NCI-H2081 (cell line): ENCODE measurements at places on chromosomes 3 and 15.
A peak's percentile ranks its signal among the peaks of the same experiment; 100 is the strongest.

DNA sequence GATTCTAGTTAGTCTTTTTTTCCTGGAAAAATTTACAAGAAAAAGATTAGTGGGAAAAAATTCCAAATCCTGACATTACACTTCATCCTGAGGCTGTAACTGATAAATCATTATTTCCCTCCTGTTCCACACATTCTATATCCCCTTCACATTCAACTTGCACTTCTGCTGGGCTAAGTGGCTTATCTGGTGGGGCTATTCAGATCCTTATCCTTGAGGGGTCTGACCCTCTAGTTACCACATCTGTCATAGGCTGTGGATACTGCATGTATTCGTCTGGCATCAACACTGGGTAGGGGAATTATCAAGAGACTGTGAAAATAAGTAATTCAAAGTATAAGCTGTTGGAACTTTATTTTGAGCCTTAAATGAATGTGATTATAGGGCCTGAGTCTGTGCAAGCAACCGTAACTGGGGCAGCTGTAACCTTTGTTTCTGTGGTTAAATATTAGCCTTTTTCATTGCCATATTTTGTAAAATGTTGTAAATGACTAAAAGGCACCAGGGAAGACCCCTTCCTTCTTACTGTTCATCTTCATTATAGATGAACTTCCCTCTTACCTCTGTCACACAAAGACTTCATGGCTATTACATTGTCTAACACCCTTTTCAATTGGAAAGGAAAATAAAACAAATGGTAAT is 28.0 kb upstream of the TEX9 start:
- DNase-seq = no peak

DNA sequence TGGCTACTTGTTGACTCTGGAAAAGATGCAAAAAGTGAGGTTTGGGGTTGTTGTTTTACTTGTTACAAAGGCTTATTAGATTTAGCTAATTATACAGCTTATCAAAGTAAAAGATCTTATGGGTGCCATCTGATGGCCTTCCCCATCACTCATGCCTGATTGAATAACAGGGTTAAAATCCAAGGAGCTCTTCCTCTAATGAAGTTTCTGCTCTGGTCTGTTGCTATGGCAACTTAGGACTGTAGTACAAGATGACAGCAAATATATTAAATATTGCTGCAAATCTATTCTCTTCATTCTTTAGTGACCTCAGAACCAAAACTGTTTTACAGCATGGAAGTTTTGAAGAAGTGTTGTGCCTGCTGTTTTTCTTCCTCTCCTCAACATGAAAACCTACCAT is 45.6 kb upstream of the SRGAP3 start:
- no peak for DNase-seq

DNA sequence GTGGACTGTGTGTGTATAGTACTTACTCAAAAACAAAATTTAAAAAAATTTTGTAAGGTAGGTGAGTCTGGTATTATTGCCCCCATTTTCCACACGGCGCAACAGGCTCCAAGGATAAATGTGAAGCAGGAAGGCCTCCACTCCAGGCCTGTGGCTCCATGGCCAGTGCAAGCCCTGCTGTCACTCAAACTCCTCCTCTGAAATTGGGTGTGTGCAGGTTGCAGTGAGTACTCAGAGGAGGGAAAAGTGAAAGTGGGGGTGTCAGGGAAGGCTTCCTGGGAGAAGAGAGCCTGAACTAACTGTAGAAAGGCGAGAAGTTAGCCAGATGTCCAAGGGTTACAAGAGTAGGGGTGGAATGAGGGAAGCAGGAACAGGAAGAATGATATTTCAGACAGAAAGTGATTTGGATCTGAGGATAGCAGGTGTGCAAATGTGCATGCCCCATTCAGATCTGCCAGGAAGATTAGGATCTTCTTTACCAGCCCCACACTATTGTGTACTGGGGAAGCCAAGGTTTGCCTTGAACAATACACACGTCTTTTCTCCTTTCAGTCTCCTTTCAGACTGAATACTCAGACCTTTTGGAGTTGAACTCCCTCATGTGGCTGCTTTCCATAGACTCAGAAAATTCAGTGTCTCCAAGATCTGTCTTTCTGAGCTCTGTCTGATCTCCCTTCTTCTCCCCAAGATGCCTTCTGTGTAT is 48.7 kb upstream of the RYK start:
- DNase-seq = peak; percentile 24

DNA sequence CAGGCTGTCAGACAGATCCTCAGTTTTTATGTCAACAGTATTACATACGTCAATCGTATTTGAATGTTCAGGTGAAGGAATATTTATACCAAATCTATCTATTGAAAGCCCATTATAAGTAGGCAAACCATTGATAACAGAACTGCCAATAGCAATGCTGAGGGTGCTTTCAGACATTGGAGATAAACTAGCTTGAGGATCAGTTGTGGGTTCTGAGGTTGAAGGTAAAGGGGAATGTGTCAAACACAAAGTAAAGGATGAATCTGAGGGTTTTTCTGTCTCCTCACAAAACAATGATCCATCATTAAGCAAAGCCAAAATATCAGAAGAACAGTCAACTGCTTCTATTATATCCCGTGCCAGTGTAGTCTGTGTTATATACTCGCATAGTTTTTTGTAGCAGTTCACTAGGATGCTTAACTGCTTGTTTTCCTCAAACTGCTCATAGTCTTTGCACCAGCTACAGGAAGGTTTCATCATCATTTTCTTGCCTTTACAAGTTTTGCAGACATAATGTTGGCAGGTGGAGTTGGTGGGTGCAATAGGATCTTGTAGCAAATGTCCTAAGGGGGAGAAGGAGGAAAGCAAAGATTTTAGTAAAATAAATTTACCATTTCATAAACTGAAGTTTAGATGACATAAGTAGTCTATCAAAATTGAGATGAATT is 43.8 kb downstream of the MSL2 start:
- DNase-seq = no peak

DNA sequence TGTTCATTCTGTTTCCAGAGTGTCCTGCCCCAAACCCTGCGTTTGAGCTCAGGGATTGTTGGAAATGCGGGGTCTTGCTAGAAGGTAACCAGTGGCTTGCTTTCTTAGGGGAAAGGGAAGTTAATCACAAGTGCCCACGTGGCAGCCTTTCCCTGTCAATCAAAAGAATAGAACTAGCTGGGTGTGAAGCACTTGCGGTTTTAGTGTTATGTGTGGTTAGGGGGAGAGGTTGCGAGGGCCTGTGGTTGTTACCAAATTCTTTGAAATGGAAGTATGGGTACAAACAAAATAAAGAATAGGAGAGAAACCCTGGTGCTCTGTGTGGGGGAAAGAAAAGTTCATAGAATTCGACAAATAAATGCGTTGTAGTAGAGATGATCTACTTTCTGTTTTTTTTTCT is 67.6 kb downstream of the FNDC3B start:
- no peak for DNase-seq

DNA sequence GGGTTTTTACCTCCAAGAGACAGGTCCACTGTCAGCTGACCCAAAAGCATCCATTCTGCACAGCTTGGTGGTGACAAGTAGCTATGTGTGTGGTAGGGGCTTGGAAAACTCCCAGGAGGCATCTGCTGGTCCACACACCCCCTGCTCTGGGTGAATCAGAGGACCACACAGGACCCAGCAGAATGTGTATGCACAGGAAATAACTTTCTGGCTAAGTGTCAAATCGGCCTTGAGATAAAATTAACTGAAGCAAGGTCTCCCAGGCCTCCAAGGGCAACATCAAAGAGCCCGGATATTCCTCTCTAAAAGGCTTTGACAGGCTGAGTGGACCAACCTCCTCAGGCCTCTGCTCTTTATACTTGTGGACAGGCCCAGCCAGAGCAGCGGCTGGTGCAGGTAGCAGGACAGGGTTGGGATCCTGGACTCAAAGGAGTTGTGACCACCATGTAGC is 66.5 kb downstream of the CTNNB1 start:
- no peak for DNase-seq

DNA sequence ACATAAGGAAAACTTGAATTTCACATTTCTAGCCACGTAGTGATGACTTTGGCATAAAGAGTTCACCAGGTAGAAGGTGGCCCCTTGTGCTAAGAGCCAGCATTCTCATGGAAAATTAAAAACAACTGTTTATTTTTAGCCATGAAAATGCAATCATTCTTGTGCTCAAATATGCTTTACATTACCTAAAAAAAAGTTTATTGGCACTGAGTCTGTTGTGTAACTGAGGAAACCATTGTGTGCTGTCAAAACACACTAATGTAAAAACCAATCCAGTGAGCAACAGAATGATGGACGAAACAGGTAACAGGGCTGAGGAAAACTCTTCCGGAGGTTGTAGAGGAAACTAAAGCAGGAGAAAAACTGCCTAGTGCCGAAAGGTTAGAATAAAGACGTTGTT is 287.0 kb upstream of the TMC3 start:
- DNase-seq = no peak

DNA sequence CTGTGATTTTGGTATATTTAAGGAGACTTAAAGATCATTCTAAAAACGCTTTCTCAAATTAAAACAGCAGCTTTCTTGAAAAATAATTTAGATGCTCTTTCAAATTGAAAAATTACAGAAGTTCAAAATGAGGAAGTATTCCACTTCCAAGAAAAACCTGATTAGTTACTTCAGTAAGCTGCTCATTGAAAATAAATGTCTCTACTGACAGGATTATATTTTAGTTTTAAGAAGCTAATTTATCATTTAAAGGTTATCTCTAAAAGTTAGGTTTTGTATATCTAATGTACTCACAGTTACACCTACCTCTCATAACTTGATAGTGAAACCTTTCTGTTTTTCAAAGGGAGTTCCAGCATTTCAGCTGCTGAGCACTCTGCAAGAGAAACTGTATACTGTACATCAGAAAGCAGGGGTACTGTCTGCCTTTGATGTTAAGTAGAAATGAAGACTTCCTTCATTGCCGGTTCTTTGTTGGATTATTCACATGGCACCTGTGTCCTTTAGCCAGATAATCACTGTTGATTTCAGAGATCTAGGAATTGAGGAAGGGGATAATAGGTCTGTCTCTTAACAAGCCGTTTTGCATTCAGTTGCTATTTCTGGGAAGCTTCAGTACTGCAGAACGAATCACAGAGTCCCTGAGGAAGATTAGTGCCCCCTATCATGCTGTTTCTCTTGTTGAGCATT is 161.6 kb downstream of the TCF12 start:
- peak; percentile 12 for DNase-seq

DNA sequence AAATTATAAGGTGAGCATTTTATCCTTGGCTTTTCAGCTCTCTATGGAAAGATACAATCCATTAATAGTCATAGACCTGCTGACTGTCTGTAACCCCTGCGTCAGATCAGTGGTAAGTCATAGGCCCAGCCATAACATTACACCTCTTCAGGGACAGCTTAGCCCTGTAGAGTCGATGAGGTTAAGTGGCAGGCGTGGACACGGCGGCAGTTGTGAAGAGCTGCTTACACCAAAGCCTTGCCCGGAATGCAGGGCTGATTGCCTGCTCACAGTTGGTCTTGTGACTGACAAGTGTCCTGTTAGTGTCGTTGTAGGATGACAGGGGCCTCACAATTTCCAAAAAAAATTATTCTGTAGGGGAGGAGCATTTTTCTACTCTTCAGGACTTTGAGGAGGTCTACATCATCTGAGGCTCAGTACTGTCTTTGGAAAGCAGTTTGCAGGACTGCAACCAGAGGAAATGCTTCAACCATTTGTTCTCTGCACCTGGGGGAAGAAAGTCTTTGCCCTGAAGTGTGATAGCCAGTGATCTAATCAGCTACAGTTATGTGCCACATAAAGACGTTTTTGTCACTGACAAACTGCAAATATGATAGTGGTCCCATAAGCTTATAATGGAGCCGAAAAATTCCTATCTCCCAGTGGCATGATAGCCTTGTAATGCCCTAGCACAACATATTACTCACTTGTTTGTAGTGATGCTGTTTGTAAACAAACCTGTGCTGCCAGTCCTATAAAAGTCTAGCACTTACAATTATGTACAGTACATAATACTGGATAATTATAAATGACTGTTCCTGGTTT is 14.9 kb upstream of the SELENOT start:
- no peak for DNase-seq

DNA sequence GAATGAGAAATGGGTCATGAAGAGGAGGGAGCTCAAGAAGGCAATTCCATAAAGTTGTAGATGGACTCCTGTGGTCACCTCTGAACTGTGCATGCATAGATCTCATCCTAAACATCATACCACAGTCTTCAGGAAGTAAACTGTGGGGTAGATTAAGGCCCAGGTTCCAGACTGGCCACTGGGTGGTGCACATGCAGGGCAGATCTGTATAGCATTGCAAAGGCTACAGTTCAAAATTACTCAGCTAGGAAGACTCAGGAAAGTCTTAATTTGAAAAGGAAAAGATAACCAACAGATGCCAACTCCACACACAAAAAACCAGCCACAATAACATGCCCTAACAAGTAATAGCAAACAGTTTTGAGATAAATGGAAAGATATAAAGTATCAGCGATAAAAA is 20.3 kb downstream of the KY start:
- no peak for DNase-seq

DNA sequence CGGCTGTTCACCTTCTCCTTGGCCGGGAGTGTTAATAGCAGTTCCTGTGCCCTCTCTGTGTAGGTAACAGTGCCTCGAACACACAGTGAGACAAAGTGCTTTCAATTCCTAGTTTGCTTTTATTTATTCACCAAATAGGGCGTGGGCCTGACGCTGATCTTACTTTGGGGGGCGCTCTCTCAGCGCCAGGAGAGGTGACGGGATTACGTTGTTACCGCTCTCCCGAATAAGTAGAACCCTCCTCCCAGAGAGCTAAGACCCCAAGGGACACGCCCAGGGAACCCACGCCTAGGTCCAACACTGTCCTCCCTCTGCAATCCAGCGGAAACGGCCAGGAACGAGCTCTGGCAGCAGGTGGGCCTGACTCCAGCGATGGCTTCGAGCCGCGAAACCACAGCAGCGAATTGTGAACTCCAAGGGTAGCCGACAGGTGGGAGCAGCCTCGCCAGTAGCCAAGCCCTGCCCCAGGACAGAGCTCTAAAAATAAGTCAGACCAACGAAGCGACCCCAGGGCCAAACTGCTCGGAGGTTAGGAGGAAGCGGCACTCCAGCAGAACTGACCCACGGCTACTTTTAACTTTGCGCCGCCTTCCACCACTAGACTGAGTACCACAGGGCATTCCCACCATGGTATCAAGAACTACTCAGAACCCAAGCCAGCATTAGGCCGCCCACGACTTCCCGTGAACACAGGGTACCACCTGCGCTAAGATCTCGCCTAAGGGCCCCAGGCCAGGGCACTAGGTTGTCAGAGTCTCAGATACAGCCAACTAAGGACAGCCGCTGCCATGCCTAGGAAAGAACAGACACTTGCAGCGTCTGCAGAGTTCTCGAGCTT is 1.6 kb upstream of the SIN3A start:
- DNase-seq = peak; percentile 69

GRCh38 chr3:11583638-11584046 is 60.1 kb downstream of the VGLL4 start:
- no peak for DNase-seq

- no peak for DNase-seq
These were observed 38.6 kb downstream of the ZBTB11 start for GRCh38 chr3:101638261-101638745.

GRCh38 chr15:85496551-85497171 is 116.3 kb downstream of the AKAP13 start:
- no peak for DNase-seq

GRCh38 chr3:128486681-128487537 is 6.1 kb downstream of the GATA2 start:
- peak; percentile 41 for DNase-seq

- DNase-seq = no peak
These were observed 49.1 kb upstream of the SEC22A start for GRCh38 chr3:123152687-123153086.
